ENCODE measurements at places on chromosomes 3 and 15.

GRCh38 chr15:81478354-81478753, 104.3 kb upstream of the TMC3 start:
- DNase-seq = no peak

DNA sequence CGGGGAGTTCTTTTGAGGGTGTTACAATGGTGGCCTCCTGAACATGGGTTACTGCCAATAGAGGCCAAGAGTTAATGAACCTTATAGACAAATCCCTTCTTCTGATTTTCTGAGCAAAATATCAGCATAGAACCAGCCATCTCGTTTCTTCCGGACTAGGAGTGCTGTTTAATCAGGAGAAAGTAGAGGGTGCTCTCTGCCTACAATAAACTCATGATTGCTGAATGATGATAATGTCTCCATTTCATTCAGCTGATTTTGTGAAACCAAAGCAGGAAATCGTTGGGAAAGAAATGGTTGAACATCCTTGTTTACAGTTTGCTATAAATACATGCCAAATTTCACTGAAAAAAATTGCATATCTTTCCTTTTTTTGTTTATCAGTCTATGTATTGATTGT, 142.8 kb upstream of the PLSCR5 start:
- DNase-seq = peak; percentile 80

DNA sequence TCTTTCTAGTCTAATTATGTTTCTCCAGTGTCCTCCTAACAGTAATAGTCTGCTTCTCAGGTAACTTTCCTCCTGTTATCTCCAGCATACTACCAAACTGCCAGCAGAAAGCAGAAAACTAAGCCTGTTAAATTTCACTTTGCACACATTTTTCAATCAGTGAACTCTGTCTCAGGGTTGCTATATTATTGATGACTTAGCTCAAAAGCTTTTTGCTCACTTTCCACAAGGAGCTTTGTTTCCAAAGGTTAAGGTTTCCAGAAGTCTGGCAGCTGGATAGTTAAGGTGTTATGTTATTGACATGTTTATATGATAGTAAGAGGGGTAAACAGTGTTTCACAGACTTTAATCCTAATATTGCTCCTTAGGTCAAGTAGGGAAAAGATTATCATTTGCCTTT, 5.1 kb downstream of the TRPM7 start:
- no peak for DNase-seq

DNA sequence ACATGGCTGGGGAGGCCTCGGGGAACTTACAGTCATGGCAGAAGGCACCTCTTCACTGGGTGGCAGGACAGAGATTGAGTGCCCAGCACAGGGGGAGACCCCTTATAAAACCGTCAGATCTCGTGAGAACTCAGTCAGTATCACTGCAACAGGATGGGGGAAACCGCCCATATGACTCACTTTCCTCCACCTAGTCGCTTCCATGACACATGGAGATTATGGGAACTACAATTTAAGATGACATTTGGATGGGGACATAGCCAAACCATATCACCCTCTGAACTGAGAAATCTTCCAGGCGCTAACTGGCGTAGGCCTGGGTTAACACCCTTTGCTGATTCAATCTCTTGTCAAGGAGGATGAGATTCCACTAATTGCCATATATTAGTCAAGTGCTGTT, 392.3 kb downstream of the FEZF2 start:
- no peak for DNase-seq

- peak; percentile 67 for DNase-seq
Measured at GRCh38 chr3:55879901-55880331, 392.8 kb upstream of the WNT5A start.

DNA sequence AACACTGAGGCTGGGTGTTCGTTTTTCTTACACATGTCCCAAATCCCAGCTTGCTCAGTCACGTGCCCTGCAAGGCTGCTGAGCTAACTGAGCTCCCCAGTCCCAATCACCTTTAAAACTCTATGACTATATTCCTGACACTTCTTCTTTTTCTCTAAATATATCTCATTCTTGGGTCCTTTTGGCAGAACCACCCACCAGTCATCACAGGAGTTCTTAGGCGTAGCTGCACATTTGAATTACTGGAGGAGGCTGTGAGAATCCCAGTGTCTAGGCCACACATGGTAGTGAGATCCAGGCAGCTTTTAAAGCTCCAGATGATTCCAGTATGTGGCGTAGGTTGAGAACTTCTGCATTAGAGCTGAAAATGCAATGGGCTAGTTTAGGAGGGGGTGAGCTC, 66.3 kb downstream of the ST8SIA2 start:
- no peak for DNase-seq

GRCh38 chr3:77915336-77915735, 875.4 kb downstream of the ROBO2 start:
- no peak for DNase-seq

DNA sequence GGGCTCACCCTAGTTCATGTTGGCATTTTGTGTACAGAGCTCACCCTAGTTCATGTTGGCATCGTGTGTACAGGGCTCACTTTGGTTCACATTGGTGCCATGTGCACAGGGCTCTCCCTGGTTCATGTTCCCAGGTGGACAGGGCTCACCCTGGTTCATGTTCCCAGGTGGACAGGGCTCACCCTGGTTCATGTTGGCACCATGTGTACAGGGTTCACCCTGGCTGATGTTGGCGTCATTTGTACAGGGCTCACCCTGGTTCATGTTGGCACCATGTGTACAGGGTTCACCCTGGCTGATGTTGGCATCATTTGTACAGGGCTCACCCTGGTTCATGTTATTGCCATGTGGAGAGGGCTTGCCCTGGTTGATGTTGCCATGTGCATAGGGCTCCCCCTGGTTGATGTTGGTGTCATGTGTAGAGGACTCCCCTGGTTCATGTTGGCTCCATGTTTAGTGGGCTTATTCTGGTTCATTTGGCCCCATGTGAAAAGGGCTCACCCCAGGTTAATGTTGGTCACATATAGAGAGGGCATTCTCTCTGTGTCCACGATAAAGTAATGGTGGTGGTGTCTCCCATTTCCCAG, 31.7 kb upstream of the NR2C2 start:
- no peak for DNase-seq

- no peak for DNase-seq
Measured at GRCh38 chr3:51683566-51683965, 12.5 kb downstream of the TEX264 start.

DNA sequence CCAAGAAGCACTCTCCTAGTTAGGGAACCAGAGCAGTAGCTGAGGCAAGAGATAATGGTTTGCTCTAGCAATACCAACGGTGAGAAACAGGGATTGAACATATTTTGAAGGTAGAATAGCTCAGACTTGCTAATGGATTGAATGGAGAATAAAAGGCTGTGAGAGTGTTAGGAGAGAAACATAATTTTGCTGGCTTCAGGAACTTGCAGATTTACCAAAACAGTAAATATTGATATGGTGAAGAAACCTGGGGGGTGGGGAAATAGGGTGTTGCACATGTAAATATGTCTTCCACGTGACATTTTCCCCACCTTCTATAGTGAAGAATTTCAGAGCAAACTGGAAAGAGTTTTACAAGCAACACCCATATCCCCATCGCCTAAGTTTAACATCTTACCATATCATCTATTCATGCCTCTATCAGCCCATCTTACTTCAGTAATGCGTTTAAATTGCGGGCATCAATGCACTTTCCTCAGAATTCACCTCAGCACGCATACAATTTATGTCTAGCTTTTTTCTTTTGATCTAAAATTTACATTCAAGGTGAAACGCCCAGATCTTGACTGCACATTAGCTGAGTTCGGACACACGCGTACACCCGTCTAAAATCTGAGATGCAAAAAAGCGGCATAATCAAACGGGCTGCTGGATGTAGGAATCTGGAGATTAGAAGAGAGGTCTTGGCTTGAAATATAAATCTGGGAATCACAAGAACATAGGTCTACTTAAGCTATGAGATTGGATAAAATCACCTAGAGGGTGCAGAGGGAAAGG, 891 bp upstream of the NR1D2 start:
- DNase-seq = no peak

DNA sequence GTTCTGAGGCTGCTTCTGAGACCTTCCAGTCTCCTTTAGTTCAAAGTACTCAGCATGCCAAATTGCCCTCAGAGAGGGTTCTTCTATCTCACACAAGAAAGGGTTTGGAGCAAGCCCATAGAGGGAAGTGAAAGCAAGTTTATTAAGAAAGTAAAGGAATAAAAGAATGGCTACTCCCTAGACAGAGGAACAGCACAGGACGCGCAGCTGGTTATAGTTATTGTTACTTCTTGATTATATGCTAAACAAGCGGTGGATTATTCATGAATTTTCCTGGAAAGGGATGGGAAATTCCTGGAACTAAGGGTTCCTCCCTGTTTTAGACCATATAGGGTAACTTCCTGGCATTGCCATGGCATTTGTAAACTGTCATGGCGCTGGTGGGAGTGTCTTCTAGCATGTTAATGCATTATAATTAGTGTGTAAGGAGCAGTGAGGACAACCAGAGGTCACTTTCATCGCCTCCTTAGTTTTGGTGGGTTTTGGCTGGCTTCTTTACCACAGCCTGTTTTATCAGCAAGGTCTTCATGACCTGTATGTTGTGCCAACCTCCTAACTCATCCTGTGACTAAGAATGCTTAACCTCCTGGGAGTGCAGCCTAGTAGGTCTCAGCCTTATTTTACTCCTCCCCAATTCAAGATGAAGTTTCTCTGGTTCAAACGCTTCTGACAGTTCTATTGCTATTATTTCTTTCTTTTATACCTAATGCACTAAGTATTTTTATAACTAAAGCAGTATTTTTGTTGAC, 26.3 kb downstream of the SCN11A start:
- DNase-seq = no peak

GRCh38 chr3:66390013-66390412, 110.8 kb downstream of the LRIG1 start:
- no peak for DNase-seq

GRCh38 chr15:33932734-33933133, 35.6 kb upstream of the CHRM5 start:
- no peak for DNase-seq

DNA sequence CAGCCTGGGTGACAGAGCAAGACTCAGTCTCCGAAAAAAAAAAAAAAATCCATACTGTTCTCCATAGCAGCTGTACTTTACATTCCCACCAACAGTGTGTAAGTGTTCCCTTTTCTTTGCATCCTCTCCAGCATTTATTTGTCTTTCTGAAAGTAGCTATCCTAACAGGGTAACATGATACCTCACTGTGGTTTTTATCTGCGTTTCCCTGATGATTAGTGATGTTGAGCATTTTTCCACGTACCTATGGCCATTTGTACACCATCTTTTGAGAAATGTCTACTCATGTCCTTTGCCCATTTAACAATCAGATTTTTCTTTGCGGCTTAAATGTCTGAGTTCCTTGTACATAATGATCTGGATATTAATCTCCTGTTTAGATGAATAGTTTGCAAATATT, 119.3 kb downstream of the RFX7 start:
- no peak for DNase-seq

DNA sequence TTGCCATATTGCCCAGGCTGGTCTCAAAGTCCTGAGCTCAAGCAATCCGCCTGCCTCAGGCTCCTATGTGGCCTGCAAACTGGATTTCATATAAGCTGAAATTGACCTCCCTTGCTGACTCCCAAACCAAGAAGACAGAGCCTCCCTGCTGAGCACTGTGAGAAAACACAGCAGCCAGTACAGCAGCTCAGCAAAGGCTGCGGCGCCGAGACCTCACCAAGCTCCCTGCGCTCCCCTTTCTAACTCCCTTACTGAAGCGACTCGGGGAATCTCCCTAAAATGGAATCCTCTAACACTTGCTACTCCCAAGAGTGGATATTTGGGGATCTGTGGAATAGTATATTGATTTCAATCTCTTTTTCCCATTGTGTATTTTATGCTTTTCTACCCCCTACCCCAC, 34.6 kb downstream of the MUC20 start:
- no peak for DNase-seq

DNA sequence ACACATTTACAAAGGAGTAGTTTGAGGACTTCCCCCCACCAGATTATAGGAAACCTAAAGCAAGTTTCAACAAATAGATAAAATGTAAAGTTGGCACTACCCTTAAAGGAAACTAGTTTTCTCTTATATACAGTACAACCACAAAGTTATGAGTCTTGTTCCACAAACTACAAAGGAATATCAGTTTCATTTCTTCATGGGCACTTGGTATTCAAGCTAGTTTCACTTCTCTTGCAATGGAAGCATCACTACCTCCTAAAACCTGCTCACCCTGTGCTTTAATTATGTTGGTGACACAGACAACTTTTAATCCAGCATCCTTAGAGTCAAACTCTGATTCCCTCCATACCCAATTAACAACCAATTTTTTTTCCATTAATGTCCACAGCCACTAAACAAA, 707.0 kb downstream of the ROBO2 start:
- no peak for DNase-seq

- DNase-seq = no peak
Measured at GRCh38 chr3:141414800-141415462, 46.6 kb downstream of the ZBTB38 start.

DNA sequence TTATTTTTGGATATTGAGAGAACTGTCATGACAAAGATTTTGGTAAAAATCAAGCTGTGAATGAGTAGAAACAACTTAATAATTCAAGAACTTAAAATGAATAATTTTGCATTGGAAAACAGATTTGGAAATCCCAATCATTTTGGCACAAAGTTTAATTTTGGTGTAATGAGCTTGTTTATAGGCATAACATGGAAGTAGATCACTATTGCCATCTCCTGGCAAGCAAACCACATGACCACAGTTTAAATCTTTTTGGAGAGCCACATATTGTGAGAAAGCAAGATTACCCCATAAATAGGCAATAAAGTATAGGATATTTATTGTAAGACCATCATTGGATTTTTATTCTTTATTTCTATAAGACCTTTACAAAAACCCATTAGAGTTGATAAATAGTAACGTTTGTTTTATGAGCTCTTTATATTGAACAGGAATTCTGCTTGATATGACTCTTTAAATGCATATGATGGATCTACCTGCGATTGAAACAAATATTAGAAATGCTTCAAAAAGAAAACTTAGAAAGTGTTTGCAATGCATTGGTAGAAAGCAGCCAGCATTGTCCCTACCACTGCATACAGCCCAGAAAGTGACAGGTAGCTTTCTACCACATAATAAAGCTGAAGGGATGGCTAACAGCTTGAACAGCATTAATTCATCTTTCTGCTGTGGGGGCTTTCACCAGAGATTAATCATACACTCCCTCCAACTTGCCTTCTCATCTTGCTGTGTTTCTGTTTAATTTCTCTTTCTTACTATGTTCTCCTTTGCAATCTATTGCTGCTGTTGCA, 766.8 kb downstream of the TBL1XR1 start:
- peak; percentile 66 for DNase-seq

DNA sequence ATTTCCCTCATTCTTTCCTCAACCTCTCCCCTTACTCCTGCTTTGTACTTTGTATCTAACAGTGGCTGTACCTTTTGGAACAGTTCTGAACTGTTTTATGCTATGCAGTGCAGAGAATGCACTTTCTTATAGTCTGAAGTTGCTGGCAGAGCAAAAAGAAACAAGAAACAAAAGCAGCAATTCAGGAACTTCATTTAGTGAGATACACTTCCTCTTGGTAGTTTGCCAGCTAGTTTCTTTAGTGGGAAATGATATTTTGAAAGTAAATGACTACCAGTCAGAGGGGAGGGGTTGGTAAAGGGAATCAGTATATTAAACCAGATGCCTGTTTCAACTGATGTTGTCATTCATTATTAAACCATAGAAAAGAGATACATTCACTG, 55.0 kb upstream of the CHD2 start:
- DNase-seq = peak; percentile 46

GRCh38 chr3:39133822-39134221, 19.6 kb downstream of the CSRNP1 start:
- DNase-seq = no peak

GRCh38 chr15:39625451-39625850, 44.6 kb downstream of the THBS1 start:
- DNase-seq = no peak
